ENCODE measurements at places on chromosomes 12 and 14.
A peak's percentile ranks its signal among the peaks of the same experiment; 100 is the strongest.

DNA sequence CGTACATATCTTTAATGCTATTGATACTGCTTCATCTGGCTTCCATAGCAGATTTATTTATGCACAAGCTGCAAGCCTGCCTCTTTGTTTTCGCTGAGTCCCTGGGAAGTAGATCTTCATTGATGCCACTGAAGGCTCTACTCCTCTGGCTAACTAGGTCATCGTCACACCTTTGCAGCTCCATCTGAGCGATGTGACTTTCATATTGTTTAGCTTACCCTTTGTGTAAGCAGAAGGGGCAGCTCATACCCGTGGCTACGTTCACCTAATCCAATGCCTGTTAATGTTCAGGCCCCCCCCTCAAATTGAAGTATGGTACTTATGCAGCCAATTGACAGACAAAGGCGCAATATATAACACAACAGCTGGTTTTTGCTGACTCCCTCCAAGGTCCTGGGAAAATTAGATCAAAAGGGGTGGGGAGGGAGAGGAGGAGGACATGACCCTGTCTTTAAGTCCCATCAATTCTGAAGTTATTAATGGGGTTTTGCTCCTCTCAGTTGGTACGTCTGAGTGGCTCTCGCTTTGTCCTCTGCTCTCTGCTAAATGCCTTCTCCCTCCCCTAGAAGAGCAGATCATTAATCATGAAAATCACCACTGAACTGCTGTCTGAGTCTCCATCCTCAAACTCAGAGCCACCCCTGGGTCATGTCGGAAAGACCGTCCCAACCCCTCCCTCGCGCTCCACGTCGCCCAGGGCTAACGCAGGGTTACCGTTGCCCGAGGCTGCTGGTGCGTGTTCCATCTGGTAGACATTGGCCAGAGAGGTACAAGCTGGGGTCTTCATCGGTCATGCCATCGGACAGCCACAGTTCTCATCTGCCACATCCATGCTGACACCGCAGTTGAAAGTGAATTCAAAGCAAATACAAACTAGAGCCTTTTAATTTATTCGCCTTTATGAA, 128.8 kb downstream of the ADGRD1 start:
- no peak for DNase-seq

- no peak for DNase-seq
Observed at GRCh38 chr12:27319409-27319808, 13.2 kb upstream of the BMAL2 start.

DNA sequence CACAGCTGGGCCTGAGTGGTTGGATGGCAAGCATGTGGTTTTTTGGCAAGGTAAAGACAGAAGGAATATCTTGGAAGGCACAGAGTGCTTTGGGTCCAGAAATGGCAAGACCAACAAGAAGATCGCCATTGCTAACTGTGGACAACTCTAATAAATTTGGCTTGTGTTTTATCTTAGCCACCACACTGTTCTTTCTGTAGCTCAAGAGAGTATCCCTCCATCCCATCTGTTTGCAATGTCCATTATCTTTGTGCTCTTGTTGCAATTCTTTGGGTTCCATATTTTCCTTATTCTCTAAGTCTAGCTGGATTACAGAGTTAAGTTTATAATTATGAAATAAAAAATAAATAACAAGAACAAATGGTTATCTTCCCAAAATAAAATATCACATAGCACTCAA, 6.7 kb upstream of the DAAM1 start:
- no peak for DNase-seq

- no peak for DNase-seq
Observed at GRCh38 chr14:51828017-51828797, 32.2 kb upstream of the GNG2 start.

- DNase-seq = no peak
Observed at GRCh38 chr12:52692254-52692653, 11.1 kb downstream of the KRT77 start.

DNA sequence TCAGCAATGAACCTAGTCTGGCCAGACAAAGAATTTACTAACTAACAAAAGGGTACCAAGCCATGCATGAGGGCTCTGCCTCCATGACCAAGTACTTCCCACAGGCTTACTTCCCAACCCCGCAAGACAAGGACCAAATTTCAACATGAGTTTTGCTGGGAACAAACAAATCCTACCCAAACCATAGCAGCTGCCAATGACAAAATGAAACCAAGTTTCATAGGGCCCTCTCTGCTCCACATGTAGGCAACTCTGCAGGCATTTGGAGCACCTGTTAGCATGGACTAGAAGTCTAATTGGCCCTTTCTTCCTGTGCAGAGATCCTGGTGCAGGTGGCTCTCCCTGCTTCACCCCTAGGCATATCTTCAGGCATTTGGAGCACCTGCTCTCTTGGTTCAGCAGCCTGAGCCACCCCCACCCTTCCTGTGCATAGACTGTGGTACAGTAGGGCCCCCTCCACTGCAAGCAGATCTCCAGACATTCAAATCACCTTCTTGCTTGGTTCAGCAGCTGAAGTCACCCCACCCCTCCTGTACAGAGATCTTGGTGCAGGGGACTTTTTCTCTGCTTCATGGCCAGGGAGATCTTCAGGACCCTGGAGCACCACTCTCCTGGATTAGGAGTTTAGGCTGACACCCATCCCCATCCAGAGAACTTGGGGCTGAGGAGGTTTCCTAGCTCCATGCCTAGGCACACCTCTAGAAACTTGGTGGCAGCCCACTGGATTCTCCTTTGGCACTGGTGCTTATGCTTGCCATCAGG, 308.7 kb downstream of the RPAP3 start:
- DNase-seq = no peak

- no peak for DNase-seq
Observed at GRCh38 chr12:16329594-16329993, 17.9 kb upstream of the MGST1 start.

DNA sequence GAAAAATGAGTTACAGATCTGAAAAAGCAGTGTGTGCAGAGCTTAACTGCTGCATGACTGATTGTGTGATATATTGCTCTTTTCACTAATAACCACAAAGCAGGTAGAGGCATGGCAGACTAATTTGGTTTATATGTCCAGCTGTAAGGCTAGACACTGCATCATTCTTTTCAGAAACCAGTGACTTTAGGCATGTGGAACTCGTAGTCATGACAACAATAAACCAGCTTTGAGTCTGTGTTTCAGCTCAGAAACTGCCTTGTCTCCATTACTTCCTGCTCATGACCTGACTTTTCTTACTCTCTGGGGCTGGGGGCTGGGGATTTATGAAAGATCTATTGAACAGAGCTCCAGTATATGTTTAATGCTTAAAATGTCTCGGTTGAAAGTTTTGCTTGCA, 146.8 kb upstream of the LRIG3 start:
- no peak for DNase-seq

- DNase-seq = peak; percentile 91
Observed at GRCh38 chr12:57893431-57894353, 47.2 kb upstream of the CTDSP2 start.

DNA sequence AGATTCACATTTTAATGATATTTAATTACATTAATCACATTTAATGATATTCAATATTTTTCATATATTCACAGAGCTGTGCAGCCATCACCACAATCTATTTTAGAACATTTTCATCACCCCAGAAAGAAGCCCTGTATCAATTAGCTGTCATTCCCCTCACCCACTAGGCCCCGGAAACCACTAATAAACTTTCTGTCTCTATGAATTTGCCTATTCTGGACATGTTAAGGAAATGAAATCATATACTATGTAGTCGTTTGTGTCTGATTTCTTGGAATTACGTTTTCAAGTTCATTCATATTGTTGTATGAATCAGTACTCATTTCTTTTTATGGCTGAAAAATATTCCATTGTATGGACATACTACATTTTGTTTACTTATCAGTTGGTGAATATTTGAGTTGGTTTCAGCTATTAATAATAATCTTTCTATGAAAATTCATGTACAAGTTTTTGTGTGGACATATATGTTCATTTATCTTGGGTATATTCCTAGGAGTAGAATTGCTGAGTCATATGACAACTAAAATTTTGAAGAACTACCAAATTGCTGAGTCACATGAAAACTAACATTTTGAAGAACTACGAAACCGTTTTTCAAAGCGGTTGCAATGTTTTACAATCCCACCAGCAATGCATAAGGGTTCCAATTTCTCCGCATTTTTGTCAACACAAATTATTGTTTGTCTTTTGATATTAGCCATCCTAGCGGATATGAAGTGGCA, 11.7 kb upstream of the OTOGL start:
- no peak for DNase-seq

GRCh38 chr12:3902921-3903320, 29.7 kb upstream of the PARP11 start:
- no peak for DNase-seq

- no peak for DNase-seq
Observed at GRCh38 chr12:65798918-65799317, 25.4 kb upstream of the HMGA2 start.

GRCh38 chr14:71348394-71348793, 441.1 kb downstream of the PCNX1 start:
- DNase-seq = no peak

- DNase-seq = no peak
Observed at GRCh38 chr14:52563120-52563519, 10.5 kb downstream of the GPR137C start.

GRCh38 chr12:54328595-54329337, 3.8 kb downstream of the COPZ1 start:
- no peak for DNase-seq

- no peak for DNase-seq
Observed at GRCh38 chr14:37270629-37271028, 72.9 kb downstream of the MIPOL1 start.

DNA sequence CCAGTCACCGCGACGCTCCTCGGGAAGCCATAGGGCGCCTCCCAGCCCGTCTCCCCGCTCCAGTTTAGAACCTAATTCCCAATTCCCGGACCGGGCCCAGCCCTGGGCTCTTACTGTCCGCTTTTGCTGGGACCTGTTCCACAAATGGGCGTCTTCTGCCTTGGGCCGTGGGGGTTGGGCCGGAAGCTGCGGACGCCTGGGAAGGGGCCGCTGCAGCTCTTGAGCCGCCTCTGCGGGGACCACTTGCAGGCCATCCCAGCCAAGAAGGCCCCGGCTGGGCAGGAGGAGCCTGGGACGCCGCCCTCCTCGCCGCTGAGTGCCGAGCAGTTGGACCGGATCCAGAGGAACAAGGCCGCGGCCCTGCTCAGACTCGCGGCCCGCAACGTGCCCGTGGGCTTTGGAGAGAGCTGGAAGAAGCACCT, 797 bp downstream of the UNG start:
- peak; percentile 44 for DNase-seq

DNA sequence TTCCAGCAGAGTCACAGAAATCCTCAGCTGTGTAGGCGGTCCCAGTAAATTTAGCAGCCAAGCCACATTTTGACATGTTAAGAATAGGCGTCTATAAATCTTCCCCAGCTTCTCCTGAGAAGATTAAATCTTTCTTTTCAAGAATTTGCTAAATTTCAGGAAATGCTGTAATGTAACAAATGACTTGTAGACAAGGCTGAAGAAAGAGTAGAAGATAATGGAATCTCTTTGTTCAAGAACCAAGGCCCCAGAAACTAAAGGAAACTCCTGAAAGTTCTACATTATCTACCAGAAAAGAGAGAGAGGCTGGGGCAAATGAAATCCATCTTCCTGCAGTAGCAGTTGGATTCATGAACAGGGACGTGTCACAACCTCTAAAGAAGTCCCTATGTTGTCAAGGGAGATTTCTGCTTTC, 760.3 kb downstream of the NOVA1 start:
- no peak for DNase-seq

- peak; percentile 35 for DNase-seq
Observed at GRCh38 chr14:68756000-68756481, 36.8 kb downstream of the ZFP36L1 start.

- no peak for DNase-seq
Observed at GRCh38 chr14:58978343-58978742, 210.1 kb upstream of the DAAM1 start.

GRCh38 chr14:105193916-105194782, 13.0 kb upstream of the NUDT14 start:
- DNase-seq = no peak

GRCh38 chr12:28294300-28294699, 104.0 kb downstream of the CCDC91 start:
- no peak for DNase-seq

- no peak for DNase-seq
Observed at GRCh38 chr12:55729819-55730818, 1.3 kb upstream of the CD63 start.

DNA sequence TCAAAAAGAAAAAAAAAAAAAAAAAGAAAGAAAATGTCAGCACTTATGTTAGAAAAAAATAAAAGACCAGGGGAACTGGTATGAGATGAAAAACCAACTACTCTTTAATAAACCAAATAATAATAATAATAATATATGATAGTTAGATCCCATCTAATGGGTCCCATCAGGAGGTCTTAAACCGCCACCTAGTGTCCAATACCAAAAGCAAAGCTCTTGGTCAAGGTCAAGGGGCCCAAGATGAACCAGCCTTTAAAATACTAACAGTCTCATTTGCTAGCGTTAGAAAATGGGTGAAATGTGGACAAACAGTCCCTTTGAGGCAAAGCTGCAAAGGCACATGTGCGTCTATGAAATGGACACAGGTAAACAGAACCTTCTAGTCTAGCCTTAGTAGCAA, 12.3 kb downstream of the BRAP start:
- peak; percentile 43 for DNase-seq

DNA sequence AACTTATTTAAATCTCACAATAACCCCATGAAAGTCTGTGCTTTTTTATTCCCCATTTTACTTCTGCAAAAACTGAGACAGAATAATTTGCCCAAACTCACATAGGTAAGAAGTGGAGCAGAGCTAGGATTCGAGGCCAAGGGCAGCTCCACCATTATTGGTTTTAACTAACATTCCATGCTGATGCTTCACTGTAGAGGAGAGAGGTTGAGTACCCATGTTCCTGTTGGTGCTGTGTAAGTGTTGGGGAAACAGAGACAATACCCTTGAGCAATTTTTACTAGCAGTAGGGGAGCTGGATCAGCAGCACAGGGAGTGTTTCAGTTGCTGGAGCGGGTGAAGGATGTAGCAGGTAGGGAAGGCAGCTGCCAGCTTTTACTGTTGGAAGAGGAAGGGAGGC, 21.1 kb downstream of the RASSF8 start:
- no peak for DNase-seq

GRCh38 chr12:121748571-121749265, 36.2 kb downstream of the TMEM120B start:
- DNase-seq = peak; percentile 74

DNA sequence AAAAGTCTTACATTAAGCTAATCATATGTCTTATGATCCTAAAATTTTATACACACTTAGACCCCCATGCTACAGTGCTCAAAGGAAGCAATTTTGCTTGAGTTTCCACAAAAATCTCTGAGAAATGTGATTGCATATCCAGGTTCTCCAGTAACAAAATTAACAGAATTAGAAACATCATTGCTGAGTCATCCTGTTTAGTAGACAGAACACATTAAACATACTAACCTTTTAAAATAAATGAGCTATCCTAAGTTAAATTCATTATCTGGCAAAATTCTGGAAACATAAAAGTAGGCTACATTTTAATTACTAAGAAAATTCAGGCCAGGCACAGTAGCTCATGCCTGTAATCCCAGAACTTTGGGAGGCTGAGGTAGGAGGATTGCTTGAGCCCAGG, 94.7 kb downstream of the DENND5B start:
- no peak for DNase-seq

DNA sequence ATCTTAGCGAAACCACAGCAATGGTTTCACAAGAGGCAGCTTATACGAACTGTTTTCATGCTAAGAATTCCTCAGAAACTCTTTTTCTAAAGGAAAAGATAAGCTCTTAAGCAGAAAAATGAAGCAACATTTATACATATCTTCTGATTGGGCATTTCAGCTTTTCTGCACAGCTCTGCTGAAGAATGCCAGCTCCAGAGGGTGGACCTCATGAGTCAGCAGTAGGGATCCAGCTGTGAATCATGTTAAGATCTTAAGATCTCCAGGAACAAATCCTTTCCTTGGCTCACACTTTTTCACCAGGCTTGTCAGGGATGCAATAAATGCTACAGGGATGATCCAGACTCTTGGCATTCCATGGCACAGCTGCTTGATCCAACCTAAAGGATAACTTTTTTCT, 477.1 kb upstream of the CCDC196 start:
- peak; percentile 60 for DNase-seq
